ENCODE measurements at places on chromosomes 2 and 18. TPM values are rescaled to one million over a fixed set of nuclear protein-coding genes. Genes with fewer than 3 reads are reported as not detected.

Gene TDRD15
- not detected for total RNA-seq

DNA sequence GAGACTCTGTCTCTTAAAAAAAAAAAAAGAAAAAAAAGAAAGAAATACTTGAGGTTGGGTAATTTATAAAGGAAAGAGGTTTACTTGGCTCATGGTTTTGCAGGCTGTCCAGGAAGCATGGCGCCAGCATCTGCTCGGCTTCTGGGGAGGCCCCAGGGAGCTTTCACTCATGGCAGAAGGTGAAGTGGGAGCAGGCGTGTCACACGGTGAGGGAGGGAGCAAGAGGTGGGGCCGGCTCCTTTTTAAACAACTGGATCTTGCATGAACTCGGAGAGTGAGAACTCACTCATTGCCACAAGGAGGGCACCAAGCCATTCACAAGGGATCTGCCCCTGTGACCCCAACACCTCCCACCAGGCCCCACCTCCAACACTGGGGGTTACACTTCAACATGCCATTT is 30.6 kb downstream of the CYP26B1 start:
- DNase-seq = no peak
- H3K4me1 ChIP-seq = peaks cover 20% of the 10 kb centered on the region
- no peaks in the 10 kb centered on the region for H3K36me3 ChIP-seq
- H3K4me3 ChIP-seq = no peak overlapping the region
- no peak overlapping the region for H3K27ac ChIP-seq

DNA sequence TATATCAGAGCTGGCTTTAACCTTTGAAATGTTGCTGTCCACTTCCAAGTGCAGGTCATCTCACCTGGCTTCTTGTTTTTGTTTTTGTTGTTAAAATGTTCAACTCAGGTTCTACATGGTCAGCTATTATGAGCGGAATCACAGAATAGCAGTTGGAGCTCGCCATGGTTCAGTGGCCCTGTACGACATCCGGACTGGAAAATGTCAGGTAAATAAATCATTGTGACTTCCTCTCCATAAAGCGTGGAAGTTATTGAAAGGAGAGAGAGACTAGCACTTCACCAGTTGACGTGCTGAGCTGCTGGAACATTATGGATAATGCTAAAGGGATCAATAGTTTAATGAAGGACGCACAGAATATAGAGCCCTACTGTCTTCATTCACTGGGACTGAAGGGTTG is 184.6 kb upstream of the BOD1L2 start:
- no peak overlapping the region for H3K27ac ChIP-seq
- DNase-seq = no peak
- no peak overlapping the region for H3K4me3 ChIP-seq
- no peaks in the 10 kb centered on the region for H3K4me1 ChIP-seq
- H3K36me3 ChIP-seq = no peaks in the 10 kb centered on the region
- H3K27me3 ChIP-seq = no peaks in the 10 kb centered on the region

- no peaks in the 10 kb centered on the region for H3K36me3 ChIP-seq
- no peaks in the 10 kb centered on the region for H3K27me3 ChIP-seq
- no peaks in the 10 kb centered on the region for H3K4me1 ChIP-seq
Measured at GRCh38 chr2:141105763-141106162, 1025.1 kb downstream of the LRP1B start.

- peaks cover 14% of the 10 kb centered on the region for H3K4me1 ChIP-seq
- H3K27ac ChIP-seq = peak within 1 kb of the TSS; percentile 91
- H3K36me3 ChIP-seq = no peaks in the 10 kb centered on the region
- peak; percentile 99 for DNase-seq
- no peaks in the 10 kb centered on the region for H3K27me3 ChIP-seq
Measured at GRCh38 chr2:44168681-44169154, at the start of gene PPM1B. TSS of gene PPM1B (plus strand) at chr2:44168875. CDS start at chr2:44201200, 32,325 bp downstream.

GRCh38 chr18:41871229-41872000 is 83.6 kb upstream of the PIK3C3 start:
- no peak for DNase-seq
- H3K4me3 ChIP-seq = no peak overlapping the region
- no peak overlapping the region for H3K27ac ChIP-seq
- H3K36me3 ChIP-seq = no peaks in the 10 kb centered on the region
